ENCODE measurements at places on chromosomes 2 and 18.

DNA sequence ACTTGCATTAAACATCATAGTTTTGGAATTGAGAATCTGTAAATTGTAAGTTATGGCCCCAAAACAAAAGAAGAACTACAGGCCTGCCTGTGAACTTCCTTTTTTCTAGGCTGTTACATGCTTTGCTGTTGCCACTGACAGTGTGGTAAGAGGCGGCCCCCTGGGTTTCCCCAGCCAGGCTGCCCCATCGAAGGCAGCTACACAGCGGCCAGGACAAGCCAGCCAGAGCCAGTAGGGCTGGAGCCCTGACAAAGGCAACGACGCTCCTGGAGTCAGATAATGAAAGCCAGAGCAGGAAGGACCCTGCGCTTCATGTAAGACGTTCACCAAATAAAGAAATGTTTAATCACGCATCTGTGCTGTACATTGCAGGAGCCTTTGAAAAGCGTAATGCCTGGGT is 55.0 kb downstream of the ANKRD44 start:
- peak; percentile 58 for DNase-seq

- DNase-seq = no peak
Observed at GRCh38 chr18:72895548-72895947, 27.8 kb upstream of the NETO1 start.

GRCh38 chr2:32061973-32062861 is 1.1 kb upstream of the SPAST start:
- DNase-seq = no peak

- DNase-seq = no peak
Observed at GRCh38 chr2:113123726-113124125, 3.7 kb upstream of the IL1RN start.

- DNase-seq = no peak
Observed at GRCh38 chr2:55460562-55460961, 40.9 kb upstream of the CCDC88A start.

DNA sequence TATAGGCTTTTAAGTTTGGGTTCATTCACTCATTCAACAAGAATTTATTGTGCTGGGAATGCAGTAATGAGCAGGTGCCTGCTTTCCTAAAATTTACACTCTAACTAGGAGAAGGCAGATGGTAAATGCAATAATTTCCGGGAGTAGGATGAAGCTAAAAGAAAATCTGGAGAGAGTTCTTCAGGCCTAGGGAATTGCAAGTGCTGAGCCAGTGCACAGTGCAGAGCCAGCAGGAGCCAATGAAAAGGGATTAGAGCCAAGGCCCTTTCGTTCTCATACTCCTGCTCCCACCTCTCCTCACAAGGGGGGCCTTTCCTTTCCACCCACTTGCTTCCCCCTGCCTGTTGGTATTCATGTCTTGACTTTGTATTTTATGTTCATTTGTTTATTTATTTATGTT is 55.1 kb downstream of the CFAP221 start:
- DNase-seq = no peak

GRCh38 chr2:203650860-203651613 is 55.4 kb upstream of the CD28 start:
- DNase-seq = no peak

DNA sequence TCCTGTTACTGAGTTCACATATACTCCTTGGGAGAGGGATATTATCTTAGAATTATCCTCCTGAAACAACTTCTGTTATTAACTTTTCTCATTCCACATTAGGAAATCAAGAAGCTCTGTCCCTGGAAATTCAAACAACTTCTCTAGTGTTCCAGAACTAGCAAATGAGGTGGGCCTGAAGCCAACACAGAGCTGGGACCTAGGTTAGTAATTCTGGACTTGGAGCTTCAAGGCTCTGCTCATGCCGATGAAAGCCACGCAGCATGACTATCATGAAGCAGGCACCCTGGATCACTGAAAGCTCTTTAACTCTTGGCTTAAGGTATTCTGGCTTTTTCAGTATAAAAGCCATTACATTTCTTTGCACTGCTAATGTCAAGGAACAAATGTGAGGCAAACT is 242.7 kb downstream of the TGIF1 start:
- no peak for DNase-seq

GRCh38 chr18:77131100-77131651 is 1.4 kb downstream of the MBP start:
- DNase-seq = no peak

DNA sequence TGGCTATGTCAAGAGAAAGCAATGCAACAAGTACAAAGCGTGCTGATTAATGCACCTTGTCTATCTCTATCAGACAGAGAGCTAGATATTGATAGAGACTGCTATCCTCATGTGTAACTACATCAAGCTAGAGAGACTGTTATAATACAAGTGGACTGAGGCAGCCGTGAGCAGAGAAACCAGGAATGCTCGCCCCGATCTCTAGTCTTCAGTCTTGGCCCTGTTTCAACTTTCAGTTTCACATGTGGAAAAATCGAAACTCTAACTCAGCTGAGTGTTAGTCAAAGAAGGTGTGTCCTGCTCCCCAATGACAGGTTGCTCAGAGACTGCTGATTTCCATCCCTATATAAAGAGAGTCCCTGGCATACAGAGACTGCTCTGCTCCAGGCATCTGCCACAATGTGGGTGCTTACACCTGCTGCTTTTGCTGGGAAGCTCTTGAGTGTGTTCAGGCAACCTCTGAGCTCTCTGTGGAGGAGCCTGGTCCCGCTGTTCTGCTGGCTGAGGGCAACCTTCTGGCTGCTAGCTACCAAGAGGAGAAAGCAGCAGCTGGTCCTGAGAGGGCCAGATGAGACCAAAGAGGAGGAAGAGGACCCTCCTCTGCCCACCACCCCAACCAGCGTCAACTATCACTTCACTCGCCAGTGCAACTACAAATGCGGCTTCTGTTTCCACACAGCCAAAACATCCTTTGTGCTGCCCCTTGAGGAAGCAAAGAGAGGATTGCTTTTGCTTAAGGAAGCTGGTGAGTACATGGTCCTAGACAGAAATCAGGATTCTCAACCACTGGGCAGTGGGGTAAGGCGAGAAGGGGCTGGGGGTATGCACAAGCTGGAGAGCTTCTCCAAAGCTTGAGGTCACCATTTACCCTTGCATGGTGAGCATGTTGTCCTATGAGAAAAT is at the start of gene RSAD2:
RSAD2 (plus strand) TSS at position 376 of the 903 bp plus-strand sequence; CDS start at position 400, 24 bp downstream.
- no peak for DNase-seq

GRCh38 chr2:96554293-96555145 is 18.0 kb downstream of the ARID5A start:
- DNase-seq = peak; percentile 87

DNA sequence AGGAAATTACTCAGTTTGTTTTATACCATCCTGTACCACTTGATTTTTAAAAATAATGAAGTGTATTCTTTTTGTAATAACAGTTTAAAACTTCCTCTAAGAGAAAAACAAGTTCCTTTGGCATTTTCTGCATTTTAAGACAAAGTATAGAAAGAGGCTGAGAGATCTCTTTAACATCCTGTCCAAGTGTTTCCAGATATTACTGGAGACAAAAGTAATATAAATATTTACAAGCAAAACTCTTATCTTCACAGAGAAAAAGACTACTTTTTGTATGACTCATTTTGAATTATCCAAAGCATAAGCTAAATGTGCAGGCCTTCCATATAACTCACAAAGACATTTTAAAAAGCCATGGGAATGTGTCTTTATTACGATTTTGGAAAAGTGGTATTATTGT is 221.1 kb downstream of the RDH14 start:
- DNase-seq = no peak

DNA sequence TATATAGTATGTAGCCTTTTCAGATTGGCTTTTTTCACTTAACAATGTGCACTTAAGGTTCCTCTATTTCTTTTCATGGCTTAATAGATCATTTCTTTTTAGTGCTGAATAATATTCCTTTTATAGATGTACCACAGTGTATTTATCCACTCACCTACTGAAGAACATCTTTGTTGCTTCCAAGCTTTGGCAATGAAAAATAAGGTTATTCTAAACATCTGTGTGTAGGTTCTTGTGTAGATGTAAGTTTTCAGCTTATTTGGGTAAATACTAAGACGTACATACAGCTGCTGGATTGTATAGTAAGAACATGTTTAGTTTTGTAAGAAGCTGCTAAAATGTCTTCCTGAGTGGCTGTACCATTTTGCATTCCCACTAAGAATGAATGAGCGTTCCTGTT is 68.3 kb upstream of the RASGRP3 start:
- no peak for DNase-seq

DNA sequence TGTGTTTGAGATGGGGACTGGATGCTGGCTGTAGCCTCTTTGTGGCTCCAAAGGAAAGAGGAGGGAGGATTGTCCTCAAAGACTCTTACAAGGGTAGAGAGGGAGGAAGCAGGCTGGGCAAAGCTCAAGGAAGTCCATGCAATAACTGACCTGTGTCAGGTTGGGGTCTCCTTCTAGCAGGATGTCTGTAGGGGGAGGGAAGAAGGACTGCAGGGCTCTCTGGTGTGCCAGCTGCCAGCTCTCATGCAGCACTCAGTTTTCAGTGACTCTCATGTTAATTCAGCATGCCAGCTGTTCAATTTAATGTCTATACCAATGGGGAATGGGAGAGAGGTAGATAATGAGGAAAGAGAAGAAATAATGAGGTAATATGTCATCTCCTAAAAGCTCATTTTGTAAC is 85.3 kb upstream of the RANBP2 start:
- DNase-seq = no peak

- DNase-seq = no peak
Observed at GRCh38 chr2:215205787-215206186, 67.4 kb upstream of the ABCA12 start.

- no peak for DNase-seq
Observed at GRCh38 chr2:59182249-59182648, 941.1 kb upstream of the FANCL start.

DNA sequence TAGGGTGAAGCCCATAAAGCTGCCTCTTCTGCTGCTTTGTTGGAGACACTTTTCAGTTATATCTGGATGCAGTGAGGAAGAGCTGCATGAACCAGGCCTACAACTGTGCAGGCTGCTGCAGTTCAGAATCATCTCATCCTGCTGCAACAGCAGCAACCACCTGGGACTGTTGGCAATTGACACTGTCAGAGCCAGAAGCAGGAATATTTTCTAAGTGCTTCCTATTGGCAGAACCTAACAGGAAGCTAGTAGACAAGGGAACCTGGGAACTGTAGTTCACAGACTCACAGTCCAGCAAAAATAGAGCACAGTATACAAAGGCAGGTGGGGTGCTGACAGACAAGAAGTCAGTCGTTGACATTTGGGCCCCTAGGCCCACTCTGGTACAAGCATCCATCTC is 452.9 kb upstream of the SPRED2 start:
- no peak for DNase-seq

DNA sequence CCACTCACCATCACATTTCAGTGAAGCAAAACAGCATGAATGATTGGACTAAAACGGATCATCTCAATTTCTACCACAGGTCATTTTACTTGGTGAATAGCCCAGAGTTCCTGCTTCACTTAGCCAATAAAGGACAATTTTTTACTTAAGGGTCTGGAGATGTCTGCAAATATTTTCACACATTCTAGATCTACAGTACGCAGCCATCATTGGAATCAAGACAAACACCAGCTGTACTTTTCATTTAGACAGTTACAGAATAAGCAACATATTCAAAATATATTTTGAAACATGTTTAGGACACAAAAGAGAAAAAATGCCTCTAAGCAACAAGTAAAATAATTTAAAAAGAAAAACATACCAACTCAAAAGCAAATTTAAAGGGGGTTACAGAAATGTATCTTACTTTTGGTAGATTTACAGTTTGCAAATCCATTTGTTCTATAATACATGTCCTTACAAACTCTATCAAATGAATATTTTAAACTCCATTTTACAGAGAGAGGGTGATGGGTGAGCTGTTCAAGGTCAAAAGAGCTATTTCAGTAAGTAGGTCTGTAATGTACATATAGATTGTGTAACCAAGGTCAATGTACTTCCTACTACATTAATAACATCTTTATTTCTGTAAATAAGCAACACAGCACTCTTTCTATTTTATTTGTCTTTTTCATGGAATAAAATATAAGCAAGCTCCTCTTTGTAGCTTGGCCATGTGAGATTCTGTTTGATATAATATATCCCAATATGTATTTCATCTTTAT is 13.4 kb downstream of the PPP1R1C start:
- DNase-seq = no peak

DNA sequence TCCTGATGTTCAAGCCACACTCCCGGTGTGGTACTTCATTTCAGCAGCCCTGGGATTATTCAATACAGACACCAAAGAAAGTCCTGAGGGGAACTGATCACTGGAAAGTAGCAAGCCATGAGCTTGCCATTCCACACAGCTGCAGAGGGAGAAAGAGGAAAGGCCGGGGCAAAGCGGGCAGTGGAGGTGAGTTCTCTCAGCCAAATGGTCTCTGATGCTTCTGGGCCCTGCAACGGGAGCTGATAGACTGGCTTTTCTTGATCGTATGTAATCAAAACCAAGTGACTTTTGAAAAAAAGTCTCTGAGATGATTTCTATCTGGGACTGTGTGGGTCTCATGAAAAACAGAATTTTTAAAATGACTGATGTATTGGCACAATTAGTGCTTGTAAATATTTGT is 152.9 kb downstream of the ALPK2 start:
- DNase-seq = no peak

DNA sequence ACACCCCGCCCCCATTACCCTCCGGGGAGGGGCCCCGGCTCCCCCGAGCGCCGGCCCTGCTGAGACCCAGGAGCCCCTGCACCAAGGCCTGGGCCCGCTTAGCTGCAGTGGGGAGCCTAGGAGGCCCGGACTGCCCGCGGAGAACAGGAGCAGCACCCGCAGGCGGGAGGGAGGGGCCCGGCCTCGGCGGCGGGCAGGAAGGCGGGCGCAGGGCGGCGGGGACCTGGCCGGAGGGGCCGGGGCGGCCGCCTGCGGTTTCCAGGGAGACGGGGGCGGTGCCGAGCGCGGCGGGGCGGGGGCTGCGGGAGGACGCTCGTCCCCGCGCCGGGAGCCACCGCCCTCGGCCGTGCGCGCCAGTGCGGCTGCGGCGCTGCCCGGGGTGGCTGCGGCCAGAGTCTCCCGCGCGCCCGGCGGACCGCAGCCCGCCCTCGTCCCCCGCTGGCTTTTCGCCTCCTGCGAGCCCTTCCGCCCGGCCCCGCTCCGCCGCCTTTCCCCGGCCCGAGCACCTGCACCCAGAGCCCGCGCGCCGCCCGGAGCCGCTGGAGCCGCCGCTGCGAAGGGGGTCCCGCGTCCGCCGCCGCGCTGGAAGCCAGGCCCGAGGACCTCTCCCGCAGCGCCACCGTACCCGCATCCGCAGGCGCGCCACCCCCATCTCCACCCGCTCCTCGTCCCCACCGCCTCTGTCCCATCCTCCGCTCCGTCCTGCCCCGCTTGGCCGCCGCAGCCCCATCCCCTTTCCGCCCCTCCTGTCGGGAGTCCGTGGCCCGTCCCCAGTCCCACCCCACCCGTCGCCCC is 17.2 kb downstream of the GPC1 start:
- DNase-seq = no peak

Data from GM19239 (cell line).